ENCODE measurements at places on chromosomes 12 and 14.

- no peak for DNase-seq
These were observed 77.0 kb downstream of the STON2 start for GRCh38 chr14:81323093-81323492.

- no peak for DNase-seq
These were observed 10.8 kb downstream of the DPF3 start for GRCh38 chr14:72883109-72883508.

- DNase-seq: no peak
These were observed 57.3 kb downstream of the PLEKHG3 start for GRCh38 chr14:64761441-64762043.

DNA sequence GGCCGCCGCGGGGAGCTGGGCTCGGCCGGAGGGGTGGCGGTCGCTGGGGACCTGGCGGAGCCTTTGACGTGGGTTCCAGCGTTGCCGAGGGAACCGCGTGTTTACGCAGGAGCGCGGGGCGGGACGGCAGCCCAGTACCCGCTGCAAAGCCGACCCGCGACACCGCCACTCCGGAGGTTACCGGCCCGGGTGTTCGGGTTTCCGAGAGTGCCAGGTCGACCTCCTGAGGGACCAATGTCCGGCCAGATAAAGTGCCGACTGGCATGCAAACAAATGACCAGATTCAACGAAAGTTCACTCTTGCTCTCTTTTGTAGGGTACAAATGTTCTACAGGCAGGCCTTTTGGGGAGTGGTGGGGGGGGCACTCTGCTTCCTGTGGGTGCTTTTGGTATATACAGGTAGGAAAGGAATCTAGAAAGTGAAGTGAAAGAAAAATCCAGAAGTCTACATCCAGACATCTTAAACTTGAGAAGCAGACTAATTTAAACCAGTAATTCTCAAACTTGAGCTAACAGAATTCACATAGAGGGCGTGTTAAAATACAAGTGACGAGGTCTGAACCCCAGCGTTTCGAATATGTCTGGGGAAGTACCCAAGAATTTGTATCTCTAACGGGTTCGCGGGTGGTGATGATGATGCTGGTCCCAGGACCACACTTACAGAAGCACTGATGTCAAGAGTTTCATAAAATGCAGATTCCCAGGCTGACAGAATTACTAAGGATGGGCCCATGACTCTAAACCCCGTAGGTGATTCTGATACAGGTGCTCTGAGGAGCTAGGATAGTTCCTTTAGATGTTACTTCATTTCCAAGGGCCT, at the start of gene GPR135:
GPR135 (minus strand) TSS at position 65 of the 820 bp plus-strand sequence. CDS start 154 bp downstream, outside the sequence.
- no peak for DNase-seq

All from HS-5 (cell line).